Hematopoietic multipotent progenitor cell treated with erythropoietin and hydrocortisone succinate and interleukin-3 and kit ligand, for 4 days (in vitro differentiated cells): ENCODE measurements at places on chromosomes 16 and 17.

DNA sequence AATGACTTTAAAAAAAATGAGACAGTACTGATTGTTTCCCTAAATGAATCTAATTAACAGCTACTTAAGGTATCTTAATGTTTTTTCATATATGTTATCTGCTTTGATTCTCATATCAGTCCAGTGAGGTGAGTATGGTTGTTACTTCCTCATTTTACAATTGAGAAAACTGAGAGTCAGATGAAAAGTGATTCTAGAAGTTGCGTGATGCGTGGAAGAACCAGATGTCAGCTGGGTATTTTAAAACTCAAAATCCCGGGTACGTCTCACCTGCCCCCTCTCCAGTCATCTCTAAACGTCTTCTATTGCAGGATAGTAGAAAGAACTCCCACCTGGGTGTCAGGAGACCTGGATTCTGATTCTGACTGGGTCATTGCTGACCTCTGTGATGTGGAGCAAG is 89.2 kb downstream of the MAP2K6 start:
- no peak for DNase-seq

DNA sequence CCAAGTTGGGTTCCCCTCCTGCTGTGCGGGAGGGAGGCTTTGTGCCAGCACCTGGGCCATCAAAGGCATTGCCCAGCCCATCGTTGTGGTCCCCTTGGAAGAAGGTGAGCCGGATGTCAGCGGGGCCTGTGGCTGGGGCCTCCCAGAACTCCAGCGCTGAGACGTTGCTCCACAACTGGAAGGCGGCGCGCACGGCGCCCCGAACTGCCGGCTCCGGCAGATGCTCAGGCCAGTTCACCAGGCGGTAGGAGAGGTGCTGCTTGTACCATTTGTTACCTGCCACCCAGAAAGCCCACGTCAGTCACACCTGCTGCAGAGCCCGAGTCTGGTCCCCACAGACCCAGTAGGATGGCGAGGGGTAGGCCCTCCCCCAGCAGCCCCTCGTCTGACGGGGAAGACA is 12.4 kb downstream of the C17orf50 start:
- DNase-seq, result no peak

- DNase-seq, result no peak
Measured at GRCh38 chr16:23960081-23960885, 124.5 kb downstream of the PRKCB start.

DNA sequence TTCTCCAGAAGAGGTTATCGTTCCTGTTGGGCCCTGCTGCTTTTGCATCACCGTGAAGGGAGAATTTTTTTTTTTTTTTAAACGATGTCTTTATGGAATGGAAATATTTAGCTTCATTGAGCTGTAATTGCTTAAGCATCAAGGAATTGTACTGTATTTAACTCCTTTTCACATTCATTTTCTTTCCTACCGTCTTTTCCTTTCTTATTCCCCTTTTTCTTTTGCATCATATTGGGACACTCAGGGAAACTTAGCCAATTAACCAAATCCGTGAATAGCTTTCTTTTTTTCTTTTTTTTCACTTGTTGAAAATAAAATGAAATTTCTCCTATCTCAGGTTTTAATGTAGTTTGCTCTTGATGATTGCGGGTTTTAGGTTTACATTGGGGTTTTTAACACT is 1.5 kb downstream of the TNRC6A start:
- no peak for DNase-seq

DNA sequence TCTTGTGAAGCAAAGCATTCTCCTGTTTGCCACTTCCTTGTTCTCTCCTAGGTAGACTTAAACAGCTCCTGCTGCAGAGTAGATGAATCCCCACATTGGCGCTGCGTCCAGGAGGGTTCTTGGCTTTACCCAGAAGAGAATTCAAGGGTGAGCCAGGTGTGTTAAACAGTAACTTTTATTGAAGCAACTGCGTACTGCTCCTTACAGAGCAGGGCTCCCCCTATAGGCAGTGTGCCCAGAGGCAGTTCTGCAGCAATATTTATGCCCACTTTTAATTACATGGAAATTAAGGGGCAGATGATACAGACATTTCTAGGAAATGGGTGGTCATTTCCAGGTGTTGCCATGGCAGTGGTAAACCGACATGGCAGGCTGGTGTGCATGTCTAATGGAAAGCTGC is 987.6 kb upstream of the RBFOX1 start:
- no peak for DNase-seq

DNA sequence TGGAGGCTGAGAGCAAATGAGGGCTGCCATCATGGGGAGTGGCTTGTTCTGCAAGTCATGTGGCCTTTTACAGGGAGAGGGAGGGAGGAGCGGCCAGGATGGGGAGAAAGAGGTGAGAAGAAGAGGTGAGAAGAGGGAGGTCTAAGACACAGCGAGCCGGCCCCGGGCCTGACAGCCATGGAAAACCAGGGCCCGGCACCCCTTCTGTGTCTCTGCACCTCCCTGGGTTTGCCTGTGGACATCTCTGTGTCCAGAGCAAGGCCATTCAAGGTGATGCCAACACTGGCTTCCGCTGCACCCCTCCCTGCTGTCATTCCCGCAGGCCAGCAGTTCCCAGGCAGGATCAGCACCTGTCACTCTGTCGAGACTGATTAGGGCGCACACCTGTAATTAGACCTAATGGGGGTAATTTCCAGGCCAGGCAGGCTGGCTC is 75.6 kb downstream of the MGAT5B start:
- DNase-seq, result no peak

- peak; percentile 85 for DNase-seq
Measured at GRCh38 chr16:67235816-67236562, 9.1 kb downstream of the TMEM208 start.

GRCh38 chr16:67683767-67684166 is 17.2 kb downstream of the C16orf86 start:
- DNase-seq, result no peak

- no peak for DNase-seq
Measured at GRCh38 chr16:57377080-57377841, 5.0 kb downstream of the CX3CL1 start.

DNA sequence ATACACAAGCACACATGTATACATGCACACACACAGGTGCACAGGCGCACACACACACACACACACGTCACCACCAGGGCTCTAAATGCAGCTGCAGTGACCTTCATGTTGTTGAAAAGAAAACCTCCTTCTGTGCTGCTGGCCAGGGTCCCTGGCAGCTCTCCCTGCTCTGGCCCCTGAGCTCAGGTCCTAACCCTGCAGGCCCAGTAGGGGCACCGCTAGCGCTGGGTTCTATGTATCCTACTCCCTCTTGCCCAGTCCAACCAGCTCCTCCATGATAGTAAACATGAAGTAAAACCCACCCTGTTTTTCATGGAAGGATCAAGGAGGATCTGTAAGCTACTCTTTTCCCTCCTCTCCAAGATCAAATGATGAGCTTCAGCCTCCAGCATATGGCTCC is 172.8 kb downstream of the RBFOX3 start:
- DNase-seq, result no peak

- no peak for DNase-seq
Measured at GRCh38 chr16:12256921-12257320, 280.4 kb downstream of the SNX29 start.

GRCh38 chr17:1978396-1978949 is 46.7 kb downstream of the RTN4RL1 start:
- no peak for DNase-seq

- DNase-seq, result no peak
Measured at GRCh38 chr16:84829168-84829965, 9.6 kb downstream of the CRISPLD2 start.

- no peak for DNase-seq
Measured at GRCh38 chr16:84455031-84455430, 49.4 kb downstream of the MEAK7 start.

- no peak for DNase-seq
Measured at GRCh38 chr17:62824290-62825131, 16.4 kb upstream of the MARCHF10 start.

- DNase-seq, result no peak
Measured at GRCh38 chr16:61654962-61655361, 381.3 kb downstream of the CDH8 start.

DNA sequence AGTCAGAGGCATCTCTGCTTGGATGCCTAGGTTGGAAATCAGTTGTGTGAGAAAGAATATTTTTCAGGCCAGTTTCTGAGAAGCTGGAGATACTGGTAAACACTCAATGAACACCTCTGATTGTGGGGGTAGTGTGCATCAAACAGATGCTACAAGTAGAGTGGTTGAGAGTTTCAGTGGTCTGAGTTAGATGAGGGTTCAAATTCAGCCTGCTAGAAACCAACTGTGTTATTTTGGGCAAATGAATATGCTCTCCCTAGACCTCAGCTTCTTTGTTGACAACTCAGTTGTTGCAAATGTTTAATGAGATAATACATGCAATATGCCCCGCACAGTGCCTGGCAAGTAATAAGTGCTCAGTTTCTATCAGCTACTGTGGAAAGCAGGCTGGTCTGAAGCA is 25.2 kb upstream of the MAF start:
- DNase-seq, result no peak
